Osteocyte (in vitro differentiated cells): ENCODE measurements at places on chromosomes 1 and 21.

DNA sequence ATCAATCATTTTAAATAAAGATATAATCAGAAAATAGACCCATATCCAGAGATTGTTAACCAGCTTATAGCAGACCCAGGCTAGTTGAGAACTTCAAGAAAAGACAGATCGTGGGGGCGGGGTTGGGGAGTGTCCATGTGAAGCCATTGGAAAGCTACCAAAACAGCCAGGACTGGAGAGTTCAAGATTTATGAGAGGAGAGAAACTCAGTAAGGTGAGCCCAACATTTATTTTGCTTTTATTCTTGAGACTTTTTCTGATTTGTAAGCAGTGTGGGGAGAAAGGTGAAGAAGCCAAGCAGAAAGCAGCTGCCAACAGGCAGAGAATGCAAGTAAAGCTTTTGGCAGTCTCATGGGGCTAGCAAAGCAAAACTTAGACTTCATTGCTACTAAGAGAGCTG is 179.9 kb downstream of the VPS13D start:
- no peak for DNase-seq

- no peak for DNase-seq
Measured at GRCh38 chr21:40563900-40564299, 283.1 kb downstream of the DSCAM start.

- DNase-seq, result no peak
Measured at GRCh38 chr1:36567601-36568341, 85.1 kb upstream of the CSF3R start.

- DNase-seq, result no peak
Measured at GRCh38 chr1:207863893-207864535, 46.9 kb downstream of the CD34 start.

- DNase-seq, result no peak
Measured at GRCh38 chr1:182668521-182669054, 15.8 kb downstream of the RGS8 start.

GRCh38 chr1:107782217-107782845 is 182.6 kb downstream of the VAV3 start:
- DNase-seq, result no peak
